ENCODE measurements at places on chromosomes 13 and 19.

- ATAC-seq, result peak; percentile 86
Measured at GRCh38 chr13:23701636-23702035, 131.4 kb downstream of the TNFRSF19 start.

DNA sequence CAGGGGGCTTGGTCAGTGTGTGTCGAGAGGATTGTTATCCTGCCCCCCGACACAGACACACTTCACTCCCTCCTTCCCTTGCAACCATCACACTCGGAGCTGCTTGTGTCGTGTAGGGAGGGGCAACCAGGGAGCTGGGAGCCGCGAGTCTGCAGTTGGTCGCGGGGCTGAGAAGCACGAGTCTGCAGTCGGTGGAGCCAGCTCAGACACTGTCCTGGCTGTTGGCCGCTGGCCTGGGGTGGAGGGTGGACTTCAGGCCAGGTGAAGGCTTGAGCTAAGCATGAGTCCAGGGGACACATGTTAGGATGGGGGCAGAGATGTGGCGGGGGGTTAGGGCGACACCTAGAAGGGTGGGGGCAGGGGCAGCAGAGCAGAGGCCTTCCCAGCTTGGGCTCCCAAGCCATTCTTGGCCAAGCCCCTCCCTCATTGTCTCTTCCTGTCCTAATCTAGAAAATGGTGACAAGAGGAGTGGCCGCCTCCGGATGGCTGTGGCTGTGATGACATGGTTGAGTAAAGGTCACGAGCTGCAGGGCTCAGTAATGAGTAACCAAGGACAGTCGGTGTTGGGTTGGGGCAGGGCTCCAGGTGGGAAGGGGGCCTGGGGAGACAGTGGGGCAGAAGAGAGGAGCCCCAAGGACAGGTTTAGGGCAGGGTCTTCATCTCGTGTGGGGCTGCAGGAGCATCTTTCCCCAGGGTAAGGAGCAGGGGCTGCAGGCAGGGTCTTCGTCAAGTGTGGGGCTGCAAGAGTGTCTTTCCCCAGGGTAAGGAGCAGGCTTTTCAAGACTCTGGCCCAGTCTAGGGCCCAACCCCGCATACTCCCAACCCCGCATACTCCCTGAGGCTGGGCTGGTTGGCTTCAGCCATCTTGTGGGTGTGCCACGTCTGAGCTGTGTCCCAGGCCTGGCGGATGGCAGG, 8.6 kb downstream of the PPP5C start:
- no peak for ATAC-seq

DNA sequence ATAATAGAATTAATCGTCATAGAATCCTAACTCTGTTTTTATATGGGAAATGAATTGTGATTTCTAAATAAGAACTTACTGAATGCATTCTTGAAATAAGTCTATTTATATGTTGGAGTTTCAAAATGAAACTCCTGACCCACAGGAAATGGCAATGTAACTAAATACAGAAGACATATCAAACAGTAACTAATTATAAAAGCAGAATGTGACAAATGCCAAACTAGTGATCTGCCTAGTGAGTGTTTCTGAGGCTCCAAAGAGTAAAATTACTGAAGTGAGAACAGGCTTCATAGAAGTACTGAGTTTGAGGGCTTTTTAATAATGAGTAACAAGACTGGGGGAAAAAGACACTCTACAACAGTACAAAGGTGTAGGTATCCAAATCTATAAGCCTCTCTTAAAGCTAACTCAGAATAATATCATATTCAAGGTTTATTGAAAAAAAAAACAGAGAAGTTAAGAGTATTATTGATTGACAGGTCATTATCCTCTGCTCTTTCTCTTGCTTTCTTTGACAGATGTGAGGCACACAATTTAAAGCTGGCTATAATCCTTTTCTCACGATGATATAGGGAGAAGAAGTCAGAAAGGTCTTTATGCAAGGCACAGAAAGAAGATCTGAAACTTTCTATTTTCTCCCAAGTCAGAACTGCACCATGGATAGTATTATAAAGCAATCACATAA, 17.4 kb upstream of the ATXN8OS start:
- no peak for ATAC-seq

DNA sequence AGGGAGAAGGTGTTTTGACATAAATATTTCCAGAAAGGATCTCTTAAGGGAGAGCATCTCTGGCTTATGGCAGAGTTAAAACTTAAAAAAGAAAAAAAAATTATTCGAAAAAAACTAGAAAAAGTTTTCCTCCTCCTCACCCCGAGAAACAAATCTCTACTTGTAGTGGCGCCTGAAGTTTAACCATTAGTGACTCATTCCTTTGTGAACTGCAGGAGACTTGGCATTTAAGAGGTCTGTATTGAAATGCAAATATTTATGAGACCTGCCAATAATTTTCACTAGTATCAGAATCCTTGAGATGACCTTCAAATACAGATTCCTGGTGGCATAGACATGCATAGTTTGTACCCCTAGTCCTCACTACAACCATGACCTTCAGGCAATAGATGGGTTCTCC, 64.9 kb upstream of the MED4 start:
- ATAC-seq, result no peak

DNA sequence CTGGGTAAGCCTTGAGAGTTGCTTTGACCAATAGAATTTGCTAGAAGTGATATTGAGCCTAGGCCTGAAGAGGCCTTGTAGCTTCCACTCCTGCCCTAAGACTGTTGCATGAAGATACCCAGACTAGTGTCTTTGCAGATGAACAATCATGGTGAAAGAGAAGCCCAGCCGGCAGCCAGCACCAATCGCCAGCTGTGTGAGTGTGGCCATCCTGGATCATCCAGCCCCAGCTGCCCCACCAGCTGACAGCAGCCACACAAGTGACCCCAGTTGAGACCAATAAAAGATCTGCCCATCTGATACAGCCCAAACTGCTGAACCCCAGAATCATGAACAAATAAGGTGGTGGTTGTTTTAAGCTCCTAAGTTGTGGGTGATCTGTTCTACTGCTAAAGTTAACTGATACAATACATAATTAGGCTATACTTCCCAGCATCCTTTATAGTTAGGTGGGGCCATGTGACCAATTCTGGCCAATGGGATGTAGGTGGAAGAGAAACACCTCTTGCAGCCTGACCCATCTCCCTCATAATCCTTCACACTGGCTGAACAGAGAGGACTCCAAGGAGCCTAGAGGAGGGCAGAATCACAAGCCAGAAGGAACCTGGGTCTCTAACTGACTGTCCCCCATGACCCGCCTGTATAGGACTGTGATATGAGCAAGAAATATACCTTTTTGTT, 9.4 kb upstream of the ZNF428 start:
- no peak for ATAC-seq

All from gastroesophageal sphincter (tissue), 4 donors.